Nephron progenitor cell (in vitro differentiated cells): ENCODE measurements at places on chromosomes 7 and 10.

GRCh38 chr7:7792056-7792455, 73.6 kb upstream of the RPA3 start:
- no peak for DNase-seq

GRCh38 chr7:94332571-94332970, 62.1 kb upstream of the COL1A2 start:
- DNase-seq = no peak

GRCh38 chr7:30365621-30366020, 81.2 kb downstream of the ZNRF2 start:
- DNase-seq = no peak

DNA sequence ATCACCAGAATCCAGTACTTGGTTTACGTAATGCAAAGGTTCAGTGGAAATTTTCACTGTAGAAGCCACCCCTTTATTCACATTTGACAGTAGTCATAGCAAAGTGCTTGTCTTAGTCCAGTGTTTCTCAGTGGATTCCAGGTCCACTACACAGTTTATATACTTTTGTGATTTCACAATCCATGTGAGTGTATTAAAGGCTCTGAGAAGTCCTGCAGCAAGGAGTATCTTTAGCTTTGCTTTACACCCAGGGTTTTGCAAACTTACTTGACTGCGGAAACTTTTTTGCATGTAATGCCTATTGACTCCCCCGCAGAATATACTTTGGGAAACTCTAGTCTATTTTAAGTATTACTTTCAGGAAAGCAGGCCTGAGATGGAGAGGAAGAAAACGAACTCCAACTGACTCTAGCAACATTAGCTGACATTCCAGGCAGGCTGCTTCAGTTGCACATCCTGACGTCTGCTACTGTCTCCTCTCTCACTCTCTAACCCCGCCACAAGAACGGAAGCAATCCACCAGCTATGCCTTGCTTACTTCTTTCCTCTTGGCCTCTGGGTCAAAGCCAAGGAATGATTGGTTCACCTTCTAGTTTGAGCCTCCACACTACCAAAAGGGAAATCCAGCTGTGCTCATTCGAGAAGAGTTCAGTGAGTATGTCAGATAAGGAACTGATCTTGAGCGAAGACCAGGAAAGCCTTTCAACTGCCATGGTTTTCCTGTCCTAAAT, 6.2 kb downstream of the PLXNA4 start:
- no peak for DNase-seq

- no peak for DNase-seq
Observed at GRCh38 chr10:125001313-125002046, 59.6 kb downstream of the ZRANB1 start.

DNA sequence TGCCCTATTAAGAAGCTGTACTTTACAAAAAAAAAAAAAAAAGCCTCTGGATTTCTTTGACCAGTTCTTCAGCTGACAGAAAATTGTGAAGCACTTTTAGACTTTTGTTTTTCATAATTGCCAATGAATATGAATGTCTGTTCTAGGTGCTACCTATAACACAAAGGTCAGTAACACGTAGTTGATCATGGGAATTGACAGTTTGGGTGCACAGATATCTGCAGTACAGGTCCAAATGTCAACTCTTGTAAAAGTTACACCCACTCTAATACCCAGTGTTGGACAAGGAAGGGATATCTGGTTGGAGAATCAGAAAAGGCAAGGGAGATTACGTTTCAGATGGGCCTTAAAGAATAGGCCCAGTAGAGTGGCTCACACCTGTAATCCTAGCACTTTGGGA, 1.8 kb downstream of the REEP3 start:
- DNase-seq = no peak
